Central memory CD4-positive, alpha-beta T cell (primary cell): ENCODE measurements at places on chromosomes 1 and 21.

GRCh38 chr1:36658838-36659237 is 176.1 kb upstream of the CSF3R start:
- no peak for DNase-seq

GRCh38 chr1:64161357-64161941 is 42.0 kb upstream of the UBE2U start:
- no peak for DNase-seq

- DNase-seq: peak; percentile 31
Measured at GRCh38 chr1:154325583-154326545, 539 bp downstream of the ATP8B2 start.

DNA sequence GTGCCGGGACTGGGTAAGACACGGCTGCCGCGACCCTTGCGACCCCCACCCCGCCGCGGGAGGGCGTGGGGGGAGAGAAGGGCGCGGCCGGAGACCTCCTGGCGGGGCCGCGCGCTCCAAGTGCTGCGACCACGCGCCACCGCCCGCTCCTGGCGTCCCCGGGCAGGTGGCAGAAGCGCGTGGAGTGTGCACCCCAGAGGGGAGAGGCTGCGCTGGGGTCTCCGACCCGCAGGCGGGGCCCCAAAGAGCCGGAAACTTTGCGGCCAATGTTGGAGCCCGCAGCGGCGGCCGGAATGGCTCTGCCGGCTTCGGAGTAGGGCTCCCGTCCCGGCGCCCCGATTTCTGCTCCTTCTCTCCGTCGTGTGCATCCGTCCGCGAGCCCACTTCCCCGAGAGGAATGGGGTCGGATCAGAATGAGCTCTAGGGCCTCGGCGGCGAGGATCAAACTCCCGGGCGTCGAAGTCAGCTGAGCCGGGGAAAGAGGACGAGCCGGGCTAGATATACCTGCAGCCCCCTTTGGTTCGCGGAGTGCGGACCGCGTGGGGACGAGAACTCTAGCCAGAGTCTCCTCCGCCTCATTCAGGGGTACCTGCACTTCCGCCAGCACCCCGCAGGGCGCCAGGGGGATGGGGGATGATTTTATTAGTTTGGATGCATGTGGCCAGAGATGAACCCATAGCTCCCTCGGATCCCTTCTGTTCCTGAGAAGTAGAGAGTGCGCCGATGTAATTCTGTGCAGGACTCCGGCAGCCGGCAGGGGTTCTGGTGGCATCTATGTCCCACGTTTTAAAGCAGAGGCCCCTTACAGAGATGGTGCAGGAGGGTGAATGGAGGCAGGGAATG is 751 bp downstream of the STUM start:
- no peak for DNase-seq

DNA sequence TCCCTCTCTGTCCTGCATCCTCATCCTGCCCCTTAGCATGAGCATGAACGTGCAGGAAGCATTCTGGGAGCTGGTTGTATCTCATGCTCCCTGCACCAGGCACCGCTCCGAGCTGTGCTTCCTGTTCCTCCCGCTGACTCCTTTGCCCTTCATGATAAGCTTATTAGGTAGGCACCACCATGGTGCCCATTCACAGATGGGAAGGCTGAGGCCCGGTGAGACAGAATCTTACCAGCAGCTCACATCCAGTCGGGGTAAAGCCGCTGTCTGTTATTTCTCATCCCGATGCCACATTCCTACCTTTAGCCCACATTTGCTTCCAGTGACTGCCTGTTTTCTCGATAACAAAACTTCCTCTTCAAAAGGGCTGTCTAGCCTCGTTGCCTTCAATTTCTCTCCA is 7.3 kb downstream of the MIIP start:
- no peak for DNase-seq

- peak; percentile 83 for DNase-seq
Measured at GRCh38 chr1:168362991-168363390, 82.3 kb downstream of the TBX19 start.

- no peak for DNase-seq
Measured at GRCh38 chr1:26020330-26020768, 1.2 kb upstream of the EXTL1 start.

- no peak for DNase-seq
Measured at GRCh38 chr1:2347896-2348295, 43.5 kb downstream of the MORN1 start.

DNA sequence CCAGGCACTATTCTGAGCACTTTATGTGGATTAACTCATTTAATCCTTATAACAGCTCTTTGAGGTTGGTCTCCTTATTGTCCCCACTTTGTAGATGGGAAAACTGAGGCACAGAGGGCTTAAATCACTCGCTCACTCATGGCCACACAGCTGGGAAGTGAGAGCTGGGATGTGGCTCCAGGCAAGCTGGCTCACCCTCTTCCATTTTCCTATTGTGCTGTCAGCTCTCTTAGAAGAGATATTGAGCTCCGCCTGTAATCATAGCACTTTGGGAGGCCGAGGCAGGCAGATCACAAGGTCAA is 3.8 kb upstream of the COL8A2 start:
- no peak for DNase-seq
